ACHN (cell line): ENCODE measurements at places on chromosomes 7 and 10.

DNA sequence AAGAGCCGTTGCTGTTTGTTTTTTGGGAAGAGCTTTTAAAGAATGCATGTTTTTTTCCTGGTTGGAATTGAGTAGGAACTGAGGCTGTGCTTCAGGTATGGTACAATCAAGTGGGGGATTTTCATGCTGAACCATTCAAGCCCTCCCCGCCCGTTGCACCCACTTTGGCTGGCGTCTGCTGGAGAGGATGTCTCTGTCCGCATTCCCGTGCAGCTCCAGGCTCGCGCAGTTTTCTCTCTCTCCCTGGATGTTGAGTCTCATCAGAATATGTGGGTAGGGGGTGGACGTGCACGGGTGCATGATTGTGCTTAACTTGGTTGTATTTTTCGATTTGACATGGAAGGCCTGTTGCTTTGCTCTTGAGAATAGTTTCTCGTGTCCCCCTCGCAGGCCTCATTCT, 31.6 kb downstream of the PFKFB3 start:
- DNase-seq = no peak

- no peak for DNase-seq
Observed at GRCh38 chr7:66558201-66558641, 70.5 kb upstream of the KCTD7 start.

GRCh38 chr7:30921540-30922401, 10.1 kb downstream of the AQP1 start:
- DNase-seq = no peak

DNA sequence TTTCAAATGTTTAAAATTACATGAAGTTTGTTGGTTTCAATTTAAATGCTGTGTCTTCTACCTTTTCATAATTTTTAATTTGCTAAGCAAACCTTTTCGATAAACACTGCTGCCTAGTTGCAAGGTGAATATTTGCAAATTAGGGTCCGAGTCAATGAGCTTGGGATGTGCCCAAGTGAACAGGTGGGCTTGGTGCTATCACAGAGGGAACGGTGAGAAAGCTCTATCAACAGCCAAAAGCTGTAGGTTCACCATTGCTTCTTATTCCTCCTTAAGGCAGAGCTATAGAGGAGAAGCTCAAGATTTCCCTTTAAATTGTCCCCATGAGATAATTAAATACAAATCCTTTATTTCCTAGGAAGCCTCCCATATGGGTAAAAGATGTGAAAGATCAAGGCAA, 245.3 kb upstream of the CELF2 start:
- DNase-seq = no peak

DNA sequence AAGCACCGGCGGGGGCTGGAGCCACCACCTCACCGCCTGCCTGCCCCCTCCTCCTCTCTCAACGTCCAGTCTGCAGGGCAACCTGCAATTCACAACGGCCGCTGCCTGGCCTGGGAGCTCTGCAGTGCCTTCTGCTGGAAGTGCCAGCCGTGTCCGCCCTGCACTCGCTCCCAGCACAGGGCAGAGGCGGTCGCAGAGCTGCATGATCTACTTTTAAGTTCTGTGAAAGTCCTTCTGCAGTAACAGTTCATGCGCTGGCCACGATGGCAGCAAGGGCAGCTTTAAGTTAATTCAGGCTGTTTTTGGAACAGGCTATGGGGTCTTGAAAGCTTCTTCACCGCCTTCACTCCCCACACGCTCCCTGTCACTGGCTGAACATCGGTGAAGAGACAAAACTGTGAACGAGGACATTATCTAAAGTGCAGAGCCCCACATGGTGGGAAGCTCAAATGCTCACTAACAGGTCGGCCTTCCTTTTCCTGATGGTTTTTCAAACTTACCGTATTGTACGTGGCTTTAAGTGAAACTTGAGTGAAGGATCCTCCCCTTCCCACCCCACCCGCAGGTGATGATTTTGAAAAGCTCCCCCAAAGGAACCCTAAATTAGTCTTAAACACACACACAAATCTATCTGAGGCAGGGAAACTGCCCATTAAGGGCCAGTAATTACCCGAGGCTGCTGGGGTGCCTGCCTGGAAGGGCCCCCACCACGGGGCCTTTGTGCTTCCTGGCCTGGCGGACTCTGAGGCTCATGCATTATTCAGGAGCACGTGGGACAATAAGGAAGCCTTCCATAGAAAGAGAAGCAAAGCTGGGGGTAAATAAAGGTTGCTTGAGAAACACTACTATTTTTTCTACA, 504.3 kb downstream of the DNAJB6 start:
- no peak for DNase-seq

DNA sequence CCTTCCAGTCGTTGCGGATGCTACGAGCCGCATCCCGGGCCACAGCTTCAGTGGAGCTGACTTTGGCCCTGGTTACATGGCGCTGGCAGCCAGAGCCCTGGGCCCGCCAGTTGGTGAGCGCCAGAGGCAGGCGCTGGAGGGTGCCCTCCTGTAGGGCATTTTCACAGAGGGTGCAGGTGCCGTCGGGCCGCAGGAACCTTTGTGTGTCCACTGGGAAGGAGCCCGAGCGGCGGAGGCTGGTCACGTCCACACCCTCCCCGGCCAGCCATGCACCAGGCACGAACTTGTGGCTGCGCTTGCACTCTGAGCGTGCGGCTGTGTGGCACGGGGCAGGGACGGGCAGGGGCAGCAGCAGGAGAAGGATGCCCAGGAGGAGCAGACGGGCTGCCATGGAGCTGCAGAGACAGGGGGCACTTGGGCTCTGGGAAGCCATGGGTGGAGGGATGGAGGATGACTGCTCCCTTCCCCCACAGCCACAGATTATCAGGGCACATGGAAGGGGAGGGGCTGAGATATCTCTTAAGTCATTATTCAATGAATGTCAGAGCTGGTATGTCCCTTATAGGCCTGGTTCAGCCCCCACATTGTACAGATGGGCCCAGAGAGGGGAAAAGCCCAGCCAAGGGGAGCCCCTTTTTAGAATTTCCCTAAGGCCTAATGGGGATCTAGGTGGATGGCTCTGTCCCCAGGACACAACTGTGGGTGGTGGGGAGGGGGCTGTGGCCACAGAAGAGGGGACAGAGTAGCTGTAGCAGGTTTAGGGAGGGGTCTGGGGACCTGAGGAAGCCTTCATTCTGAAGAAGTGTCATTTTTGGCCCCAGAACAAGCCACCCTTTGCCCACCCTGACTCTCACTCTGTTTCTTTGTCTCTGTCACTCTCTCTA, 1.8 kb downstream of the PRF1 start:
- no peak for DNase-seq

DNA sequence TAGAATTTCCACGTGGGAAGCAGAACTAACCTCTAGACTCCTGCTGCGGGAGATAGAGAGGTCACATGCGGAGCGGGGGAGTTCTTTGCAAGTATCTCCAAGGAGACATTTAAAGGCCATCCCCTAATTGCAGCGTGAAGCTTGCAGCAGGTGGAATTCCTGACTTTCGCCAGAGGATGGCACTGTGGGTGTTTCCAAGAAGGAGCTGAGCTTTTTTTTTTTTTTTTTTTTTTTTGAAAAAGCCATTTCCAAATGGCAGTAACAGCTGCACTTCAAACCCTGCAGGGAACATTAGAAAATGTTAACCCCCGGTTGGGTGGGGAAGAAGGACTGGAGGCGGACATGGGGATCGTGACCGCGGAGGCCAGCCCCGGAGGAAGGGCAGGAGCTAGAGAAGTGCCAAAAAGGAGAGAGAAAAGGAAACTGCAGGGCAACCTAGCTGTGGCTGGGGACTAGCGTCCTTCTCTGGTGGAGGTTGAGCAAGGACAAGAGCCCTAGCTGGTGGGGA, 487.7 kb downstream of the TYW1 start:
- DNase-seq = peak; percentile 80

GRCh38 chr7:24877790-24878311, 102.1 kb downstream of the OSBPL3 start:
- no peak for DNase-seq

DNA sequence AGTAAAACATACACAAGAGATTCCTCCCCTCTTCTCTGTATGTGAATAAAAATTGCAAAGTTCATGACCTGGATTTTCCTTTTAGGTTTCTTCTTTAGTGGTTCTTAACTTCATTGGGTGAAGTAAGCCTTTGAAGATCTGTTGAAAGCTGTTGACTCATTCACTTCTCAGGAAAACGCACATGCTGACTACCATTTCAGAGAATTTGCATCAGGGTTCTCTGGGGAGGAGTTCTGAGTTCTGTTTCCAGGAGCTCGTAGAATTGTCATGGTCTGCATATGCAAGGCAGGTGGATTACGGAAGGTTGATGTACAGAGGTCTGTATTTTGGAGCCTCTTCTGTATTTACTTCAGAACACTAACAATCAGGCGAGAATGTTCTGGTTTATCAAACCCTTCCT, 962 bp upstream of the SLC26A4 start:
- peak; percentile 12 for DNase-seq

- DNase-seq = no peak
Observed at GRCh38 chr10:44908936-44909630, 2.1 kb upstream of the TMEM72 start.

DNA sequence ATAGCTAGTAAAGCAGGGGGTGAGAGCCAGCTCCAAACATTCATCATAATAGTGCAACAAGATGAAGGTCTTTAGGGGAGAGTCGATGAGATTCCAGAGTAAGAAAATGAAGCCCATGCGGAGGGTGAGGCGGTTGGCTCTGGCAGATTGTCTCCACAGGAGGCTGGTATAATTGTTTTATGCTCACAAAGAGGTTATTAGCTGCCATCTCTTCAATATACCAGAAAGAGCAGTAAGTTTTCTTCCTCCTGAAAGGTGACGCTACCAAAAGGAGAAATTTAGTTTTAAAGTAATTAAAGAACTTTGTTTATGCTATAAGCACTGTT, 59.2 kb upstream of the KCNIP2 start:
- DNase-seq = no peak

- no peak for DNase-seq
Observed at GRCh38 chr7:17434841-17435692, 136.6 kb downstream of the AHR start.

DNA sequence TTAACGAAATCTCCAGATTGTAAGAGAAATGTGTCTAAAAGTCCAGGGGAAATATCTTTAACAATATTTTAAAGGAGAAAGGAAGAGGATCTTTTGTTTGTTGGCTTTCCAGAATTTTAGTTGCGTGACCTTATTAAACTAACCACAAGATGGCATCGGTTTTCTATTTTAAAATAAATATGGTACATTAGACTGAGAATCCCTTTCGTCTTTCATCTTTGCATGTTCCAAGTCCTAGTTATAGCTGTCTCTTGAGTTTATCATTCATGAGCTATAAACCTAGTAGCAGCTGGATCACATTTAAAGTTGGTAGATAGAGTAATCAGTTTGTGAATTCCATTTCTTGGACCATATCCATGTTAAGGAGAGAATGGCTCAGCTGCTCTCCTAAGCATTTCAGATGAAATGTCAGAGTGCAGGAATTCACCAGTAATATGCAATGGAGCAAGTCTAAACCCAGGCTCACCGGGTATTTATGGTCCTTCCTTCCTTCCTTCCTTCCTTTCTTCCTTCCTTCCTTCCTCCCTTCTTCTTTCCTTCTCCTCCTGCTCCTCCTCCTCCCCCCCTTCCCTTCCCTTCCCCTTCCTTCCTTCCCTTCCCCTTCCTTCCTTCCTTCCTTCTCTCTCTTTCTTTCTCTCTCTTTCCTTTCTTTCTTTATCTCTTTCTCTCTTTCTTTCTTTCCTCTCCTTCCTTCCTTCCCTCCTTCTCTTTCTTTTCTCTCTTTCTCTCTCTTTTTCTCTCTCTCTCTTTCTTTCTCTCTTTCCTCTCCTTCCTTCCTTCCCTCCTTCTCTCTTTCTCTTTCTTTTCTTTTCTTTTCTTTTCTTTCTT, 57.8 kb upstream of the RAB18 start:
- peak; percentile 47 for DNase-seq

GRCh38 chr7:6032641-6033040, 1.5 kb downstream of the ANKRD61 start:
- DNase-seq = no peak

GRCh38 chr10:12960334-12960898, 41.1 kb downstream of the CCDC3 start:
- DNase-seq = no peak

GRCh38 chr10:124366343-124366742, 52.4 kb downstream of the OAT start:
- no peak for DNase-seq
